SJCRH30 (cell line): ENCODE measurements at places on chromosomes 1 and 21. TPM values are rescaled to one million over a fixed set of nuclear protein-coding genes. Genes with fewer than 3 reads are reported as not detected.

DNA sequence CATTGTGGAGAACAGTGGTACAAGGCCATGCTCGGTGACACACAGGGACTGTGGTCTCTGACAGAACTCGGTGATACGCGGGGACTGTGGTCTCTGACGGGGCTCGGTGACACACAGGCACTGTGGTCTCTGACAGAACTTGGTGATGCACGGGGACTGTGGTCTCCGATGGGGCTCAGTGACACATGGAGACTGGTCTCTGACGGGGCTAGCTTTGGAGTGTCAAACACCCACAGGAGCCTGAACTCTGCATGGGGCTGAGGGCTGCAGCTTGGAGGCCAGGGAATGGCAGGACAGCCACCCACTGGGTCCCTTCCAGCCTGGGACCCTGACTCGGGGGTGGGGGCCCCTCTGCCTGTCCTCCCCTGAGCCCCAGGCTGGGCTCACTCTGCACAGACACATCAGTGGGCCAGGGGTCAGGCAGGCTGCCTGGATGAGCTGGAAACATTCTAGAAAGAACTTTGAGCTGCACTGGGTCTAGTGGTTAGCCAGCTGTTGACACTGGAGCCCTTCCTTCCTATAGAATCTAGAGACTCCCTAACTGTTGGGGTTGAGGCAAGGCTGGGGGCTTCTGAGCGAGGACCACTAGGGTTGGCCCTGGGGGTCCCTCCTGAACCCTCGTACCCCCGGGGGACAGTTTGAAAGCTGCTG, 49.8 kb downstream of the DISP3 start:
- DNase-seq, result no peak

DNA sequence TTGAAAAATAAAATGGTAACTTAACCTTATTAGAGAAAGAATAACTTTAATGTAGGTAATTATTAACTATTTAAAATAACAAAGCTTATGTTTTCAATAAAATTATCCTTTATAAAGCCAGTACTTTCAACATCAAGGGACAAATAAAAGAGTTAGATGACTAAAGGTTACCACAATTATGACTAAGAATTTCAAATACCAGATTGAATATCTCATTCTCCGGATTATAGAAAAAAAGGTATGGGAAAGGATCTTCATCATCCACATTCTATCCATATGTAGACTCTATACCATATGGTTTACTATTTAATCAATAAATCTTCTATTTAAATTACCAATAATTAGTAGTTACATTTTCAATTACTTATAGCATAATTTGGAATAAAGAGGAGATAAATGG, 62.8 kb downstream of the TOR3A start:
- DNase-seq, result no peak

- DNase-seq, result no peak
These were observed 160.5 kb upstream of the KIAA0040 start for GRCh38 chr1:175353066-175353465.

DNA sequence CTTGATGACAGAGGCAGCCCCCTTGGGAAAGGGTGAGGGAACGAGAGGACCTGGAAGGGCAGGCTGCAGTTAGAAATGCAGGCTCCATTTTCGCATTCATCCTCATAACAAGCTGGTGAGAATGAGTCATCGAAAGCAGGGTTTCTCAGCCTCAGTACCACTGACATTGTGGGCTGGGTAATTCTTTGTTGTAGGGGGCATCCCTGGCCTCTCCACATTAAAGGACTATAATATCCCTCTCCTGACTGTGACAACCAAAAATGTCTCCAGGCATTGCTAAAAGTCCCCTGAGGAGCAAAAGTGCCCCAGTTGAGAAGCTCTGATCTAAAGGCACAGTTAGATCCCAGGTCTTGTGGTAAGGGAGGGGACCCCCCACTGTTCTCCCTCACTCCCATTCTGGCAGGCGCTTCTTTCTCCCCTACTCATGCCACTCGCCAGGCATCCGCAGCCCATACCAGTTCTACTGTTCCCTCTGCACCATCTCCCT, 20.4 kb downstream of the KCNN3 start:
- no peak for DNase-seq

GRCh38 chr21:35208810-35209517, 159.9 kb upstream of the RUNX1 start:
- no peak for DNase-seq

The KRTAP19-3 gene
- total RNA-seq, result not detected in 2 replicates
